ENCODE measurements at places on chromosomes 7 and 10.

DNA sequence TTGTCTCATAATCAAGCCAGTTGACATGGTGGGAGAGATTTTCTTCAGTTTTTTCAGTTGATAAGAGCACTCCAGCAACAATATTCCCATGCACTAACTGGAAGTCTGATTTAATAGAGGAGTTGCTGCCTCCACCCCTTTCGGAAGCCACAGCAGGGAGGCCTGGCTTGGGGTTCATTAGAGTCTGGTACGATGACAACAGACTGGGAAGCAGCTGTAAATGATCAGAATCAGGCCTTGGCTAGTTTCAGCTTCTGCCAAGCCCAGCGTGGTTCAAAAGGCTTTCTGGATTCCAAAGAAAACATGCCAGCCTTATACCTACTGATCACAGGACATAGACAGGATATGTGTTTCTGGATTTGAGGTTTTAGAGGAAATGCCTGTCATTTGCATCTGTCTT lies 274.0 kb downstream of the CSTF2T start:
- DNase-seq: no peak

DNA sequence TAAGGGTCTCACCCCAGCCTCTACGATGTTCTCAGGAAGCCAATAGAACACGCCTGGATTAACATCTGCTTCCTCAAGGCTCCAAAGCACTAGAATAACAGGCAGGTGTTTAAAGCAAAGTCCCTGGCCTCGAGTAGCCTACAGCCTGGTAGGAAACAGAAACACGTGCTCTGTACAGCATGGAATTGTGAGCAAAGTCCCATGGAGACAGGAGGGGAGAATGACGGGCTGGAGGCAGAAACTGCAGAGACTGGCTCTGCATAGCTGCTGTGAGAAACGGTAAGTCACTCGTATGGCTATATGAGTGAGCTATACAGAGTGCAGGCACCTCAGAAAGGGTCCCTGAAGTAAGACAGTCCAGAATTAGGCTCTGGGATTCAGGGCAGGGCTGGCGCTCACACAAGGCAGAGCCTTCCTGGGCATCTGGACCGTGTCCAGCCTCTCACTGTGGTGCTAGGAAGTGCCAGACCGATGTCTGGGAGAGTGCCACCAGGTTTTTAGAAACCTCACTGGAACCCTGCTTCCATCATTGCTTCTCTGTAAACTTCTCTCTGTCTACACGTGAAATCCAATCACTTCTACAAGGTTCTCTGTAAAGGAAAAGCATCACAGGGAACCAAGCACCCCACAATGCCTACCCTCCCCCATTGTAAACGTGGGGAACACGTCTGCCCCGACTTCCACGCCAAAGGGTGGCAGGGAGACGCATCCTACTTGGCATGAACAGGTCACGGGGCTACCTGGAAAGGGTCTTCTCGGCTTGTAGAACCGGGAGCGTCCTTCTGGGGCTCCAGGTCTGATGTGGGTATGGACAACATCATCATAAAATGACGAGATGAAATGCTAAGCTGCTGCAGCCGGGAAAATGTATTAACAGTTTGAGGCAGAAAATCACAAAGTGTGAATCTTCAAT lies 38.8 kb upstream of the SHH start:
- no peak for DNase-seq

DNA sequence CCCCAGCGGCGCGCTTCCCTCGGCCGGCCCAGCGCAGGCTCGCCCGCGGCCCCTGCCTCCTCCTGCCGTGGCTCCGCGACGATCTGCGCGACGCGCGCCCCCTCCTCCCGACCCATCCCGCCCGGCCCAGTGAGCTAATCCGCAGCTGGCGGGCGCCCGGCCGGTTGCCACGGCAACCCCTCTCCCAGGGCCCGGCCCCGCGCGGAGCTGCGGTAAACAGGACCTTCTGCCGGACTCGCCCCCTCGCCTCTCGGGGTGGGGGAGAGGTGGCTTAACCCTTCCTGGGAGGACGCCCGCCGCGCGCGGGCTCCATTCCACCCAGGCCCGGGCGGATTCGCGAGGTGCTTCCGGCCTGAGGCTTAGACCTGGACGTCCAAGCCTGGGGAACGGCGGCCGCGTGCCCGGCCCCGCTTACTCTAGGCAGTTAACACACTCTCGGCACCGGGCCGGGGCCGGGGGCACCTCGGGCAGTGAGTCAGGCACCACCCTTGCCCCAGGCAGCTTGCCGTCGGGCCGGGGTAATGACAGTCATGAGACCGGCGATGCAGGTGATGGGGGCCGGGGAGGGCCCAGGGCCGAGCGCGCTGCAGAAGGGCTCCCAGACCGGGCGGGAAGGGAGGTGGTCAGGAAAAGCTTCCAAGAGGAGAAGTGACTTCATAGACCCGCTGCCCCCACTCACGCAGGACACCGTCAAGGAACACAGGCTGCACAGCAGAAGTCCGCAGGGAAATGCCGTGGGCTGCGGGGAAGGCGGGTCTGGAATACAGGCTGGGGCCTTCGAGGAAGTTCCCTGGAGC lies at the start of gene DENND2A:
Gene DENND2A, minus strand, starts transcription at position 87 of the 797 bp plus-strand sequence. CDS start 38,416 bp downstream, outside the sequence.
- DNase-seq: no peak

DNA sequence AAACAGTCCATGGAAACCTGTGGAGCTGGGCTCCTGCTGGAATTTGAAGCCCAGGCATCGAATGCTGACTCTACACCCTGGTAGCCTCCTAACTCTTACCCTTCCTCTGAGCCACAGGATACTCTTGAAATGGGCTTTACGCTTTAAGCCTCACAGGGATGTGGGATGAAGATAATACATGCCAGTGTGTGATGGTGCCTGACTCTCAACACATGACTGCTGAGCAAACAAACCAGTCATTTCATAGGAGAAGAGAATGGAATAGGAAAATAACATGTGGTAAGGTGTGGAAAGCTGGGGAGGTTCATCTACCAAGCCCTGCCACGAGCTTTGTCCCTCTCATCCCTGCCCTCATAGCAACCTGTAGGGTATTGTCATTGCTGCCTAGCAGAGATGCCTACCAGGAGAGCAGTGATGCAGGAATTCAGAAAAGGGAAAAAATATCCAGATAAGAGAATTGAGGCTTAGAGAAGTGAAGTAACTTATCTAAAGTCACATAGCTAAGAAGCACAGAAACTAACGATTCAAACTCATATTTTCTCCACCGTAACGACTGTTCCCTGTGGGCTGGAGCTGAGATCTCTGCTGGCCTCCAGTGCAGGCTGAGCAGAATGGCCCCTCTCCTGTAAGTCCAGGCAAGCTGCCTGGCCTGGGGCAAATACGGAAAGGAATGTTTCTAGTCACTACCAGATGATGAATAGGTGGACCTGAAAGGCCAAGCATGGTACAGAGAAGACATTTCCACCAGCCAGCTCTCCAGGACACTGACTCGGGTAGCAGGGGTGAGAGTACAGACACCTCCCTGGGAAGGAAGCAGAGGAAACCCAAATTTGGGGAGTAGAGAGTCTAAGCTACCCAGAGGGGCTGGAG lies 90.2 kb upstream of the DUSP5 start:
- no peak for DNase-seq

GRCh38 chr7:158422887-158423560 lies 164.6 kb downstream of the PTPRN2 start:
- no peak for DNase-seq

DNA sequence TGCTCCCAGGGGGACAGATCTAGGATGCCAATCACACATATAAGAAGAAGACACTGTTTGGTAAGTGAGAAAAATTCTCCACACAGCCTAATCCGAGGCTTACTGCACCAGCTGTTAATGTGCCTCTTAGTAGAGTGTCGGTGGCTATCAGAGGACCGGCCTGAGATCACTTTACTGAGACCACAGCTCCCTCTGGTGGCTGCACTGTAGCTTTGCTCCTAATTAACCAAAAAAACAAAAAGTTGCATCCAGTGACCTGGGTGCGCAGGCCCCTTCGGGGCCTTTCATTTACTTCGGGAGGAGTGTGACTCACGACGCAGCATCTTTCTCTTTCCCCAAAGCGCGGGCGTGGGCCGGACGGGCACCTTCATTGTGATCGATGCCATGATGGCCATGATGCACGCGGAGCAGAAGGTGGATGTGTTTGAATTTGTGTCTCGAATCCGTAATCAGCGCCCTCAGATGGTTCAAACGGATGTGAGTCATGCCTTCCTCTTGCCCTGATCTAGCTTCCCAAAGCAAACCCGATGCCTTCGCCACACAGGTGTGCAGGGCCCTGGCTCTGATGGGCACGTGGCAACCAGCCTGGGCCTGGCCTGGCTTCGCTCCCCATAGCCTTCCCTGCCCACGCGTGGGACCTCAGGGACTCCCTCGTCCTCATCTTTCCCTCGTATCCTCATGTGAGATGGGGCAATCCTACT lies 56.7 kb downstream of the MKI67 start:
- DNase-seq: no peak

DNA sequence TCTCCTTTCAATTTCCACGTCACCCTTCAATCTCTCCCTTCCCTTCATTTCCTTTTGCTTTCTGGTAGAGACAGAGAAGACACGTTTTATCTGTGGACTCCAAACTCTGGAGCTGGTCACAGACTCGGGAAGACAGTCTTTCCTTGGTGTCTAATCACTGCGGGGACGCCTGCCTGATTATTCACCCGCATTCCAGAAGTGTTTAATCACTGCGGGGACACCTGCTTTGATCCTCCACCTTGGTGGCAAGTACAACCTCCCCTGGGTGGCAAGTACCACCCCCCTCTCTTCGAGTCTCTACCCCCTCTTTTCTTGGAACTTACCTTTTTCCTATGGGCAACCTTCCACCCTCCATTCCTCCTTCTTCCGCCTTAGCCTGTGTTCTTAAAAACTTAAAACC lies 15.3 kb upstream of the LRRC61 start:
- DNase-seq: no peak

- no peak for DNase-seq
Observed at GRCh38 chr7:29898301-29898700, 91.3 kb downstream of the SCRN1 start.

DNA sequence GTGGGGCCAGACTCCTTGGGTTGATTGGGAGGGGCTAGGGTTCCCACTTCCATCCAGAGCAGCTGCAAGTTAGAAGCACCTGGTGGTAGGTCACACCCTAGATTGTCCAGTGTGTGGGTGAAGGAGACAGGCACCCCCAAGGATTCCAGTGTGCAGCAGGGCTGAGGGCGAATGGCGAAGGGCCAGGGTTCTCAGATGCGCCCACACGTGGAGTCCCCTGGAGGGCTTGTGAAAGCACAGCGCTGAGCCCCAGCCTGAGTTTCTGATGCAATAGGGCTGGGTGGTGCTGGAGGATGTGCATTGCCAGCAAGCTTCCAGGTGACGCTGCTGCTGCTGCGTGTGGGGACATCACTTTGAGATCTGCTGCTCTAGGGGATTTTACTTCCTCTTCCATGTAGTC lies 25.4 kb downstream of the TBATA start:
- DNase-seq: no peak

DNA sequence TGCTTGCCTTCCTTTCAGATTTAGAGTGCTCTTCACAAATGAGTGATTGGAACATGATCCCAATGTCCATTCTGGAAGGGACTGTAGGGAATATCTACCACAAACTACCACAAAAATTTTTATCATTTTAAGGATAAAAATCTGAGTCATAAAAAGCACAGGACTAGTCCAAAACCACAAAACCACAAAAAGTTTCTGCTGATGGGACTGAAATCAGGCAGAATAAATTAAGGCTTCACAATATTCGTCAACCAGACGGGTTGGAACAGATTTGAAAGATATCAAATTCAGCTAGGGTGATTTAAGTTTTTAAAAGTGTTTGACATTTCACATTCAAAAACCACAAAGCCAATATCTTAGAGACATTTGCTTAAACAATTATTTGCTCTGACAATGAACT lies 100.1 kb upstream of the PTN start:
- no peak for DNase-seq

DNA sequence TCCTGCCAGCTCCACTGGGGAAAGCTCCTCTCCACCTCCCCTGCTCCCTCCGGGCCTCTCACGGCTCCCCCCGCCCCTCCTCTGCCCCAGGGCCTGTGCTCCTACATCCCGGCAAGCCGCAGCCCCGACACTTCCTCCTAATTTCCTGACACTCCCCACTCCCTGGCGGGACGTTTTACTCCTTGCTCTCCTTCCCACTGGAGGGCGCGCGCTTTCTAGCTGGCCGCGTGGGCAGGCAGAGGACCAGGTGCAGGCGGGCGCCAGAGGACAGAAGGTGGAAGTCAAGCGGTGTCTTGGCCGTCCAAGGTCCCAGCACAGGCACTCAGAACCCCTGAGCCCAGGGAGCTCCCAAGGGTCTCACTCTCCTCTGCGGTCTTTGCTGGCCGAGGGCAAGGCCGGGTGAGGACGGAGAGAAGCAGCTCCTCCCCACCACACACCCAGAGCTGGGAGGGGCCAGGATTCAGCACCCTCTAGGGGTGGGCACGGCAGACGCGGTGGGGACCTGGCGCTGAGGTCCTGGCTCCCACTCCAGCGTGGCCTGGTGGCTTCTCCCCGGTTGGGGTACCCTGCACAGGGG lies 19.1 kb downstream of the ADAM8 start:
- no peak for DNase-seq

- DNase-seq: no peak
Observed at GRCh38 chr7:2196381-2197378, 36.1 kb downstream of the MAD1L1 start.

DNA sequence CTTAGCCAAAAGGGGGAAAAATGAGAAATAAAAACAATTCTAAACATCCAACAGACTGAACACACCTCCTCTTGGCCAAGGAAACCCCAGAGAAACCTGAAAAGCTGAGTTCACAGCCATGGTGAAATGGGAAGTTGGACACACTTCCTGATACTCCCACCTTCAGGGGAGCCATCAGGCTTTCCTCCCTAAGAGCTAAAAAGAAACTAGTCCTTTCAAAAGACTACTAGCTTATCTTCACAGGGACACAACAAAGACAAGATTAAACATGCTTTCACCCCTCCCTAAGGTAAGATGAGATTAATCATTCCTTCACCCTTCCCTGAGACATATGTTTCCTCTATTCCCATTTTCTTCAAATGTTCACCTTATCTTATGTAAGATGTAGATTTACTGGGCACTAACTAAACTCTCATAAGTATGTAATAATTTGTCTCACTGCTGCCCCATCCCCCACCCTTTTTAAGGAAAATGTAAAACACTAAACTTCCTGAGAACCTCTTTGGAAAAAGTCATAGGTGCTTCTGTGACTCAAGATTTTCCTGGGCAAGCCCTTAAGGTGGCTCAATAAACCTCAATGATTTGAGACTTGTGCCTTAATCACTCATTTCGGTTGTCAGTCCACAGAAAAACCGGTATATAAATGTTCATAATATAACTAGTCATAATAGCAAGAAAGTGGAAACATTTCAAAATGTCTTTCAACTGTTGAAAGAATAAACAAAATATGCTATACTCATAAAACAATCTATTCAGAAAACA lies 40.5 kb downstream of the HTR7 start:
- no peak for DNase-seq

DNA sequence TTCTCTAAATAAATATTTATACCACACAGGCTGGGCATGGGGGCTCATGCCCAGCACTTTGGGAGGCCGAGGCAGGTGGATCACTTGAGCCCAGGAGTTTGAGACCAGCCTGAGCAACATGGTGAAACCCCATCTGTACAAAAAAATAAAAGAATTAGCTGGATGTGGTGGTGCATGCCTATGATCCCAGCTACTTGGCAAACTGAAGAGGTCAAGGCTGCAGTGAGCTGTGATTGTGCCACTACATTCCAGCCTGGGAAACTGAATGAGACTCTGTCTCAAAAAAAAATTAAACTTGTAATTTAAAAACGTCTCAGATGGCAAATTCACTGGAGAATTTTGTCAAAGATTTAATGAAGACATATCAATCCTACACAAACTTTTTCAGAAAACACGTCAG lies 277.6 kb upstream of the BMPER start:
- DNase-seq: no peak

GRCh38 chr10:69363666-69364065 lies 53.1 kb downstream of the TACR2 start:
- DNase-seq: no peak
